ENCODE measurements at places on chromosomes 5 and 9.

DNA sequence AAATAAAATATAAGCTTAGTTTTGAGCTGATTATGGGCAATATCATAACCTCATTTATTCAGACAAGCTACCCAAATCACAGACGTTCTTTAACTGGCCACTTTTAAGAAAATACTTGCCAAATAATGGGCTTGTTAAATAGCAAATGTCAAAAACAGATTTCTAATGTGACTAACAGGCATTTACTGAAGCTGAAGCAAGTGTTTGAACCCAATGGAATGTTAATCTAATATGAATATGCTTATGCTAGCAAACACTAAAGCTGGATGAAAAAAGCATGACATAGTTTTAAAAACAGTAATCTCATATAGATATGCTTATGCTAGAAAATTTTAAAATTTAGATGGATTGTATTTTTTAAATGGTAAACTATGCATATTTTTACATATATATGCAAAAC lies 411.6 kb upstream of the PTGER4 start:
- DNase-seq = no peak

GRCh38 chr5:84385705-84386104 lies 1.0 kb upstream of the EDIL3 start:
- DNase-seq = no peak

- no peak for DNase-seq
Observed at GRCh38 chr5:81854485-81854884, 103.6 kb upstream of the SSBP2 start.

GRCh38 chr5:132877938-132878337 lies 4.5 kb downstream of the LEAP2 start:
- DNase-seq = no peak

DNA sequence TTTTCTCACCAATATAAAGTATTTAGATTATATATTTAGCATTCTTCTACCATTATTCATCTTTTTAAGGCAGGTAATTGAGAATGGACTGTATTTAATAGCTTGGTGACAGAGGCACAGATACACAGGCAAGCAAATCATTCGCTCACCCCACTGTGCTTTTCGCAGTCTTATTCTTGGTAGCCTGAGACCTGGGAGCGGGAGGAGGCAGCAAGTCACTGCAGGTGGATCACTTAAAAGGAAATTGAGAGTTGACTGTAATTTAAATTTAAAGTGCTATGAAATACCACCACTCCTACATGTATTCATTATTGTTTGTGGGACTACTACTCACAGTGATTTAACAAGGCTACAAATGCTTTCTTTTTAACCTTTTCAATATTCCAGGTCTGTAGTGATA lies 9.7 kb downstream of the RICTOR start:
- no peak for DNase-seq

- DNase-seq = no peak
Observed at GRCh38 chr9:110767559-110768063, 99.0 kb downstream of the MUSK start.

DNA sequence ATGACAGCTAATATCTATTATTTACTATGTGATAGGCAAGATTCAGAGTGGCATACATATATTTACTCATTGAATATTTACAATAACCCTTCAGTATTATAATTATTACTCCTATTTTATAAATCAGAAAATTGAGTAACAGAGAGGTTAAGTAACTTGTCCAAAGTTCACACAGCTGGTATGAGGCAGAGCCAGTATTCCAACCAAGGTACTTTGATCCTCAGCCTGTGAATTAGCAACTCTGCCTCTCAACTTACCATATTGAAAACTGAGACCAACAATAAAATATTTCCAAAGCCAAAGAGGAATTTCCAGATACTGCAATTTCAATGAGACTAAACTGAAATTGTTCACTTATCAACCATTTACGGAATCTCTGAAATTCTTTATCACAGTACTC lies 67.9 kb upstream of the TSLP start:
- no peak for DNase-seq

DNA sequence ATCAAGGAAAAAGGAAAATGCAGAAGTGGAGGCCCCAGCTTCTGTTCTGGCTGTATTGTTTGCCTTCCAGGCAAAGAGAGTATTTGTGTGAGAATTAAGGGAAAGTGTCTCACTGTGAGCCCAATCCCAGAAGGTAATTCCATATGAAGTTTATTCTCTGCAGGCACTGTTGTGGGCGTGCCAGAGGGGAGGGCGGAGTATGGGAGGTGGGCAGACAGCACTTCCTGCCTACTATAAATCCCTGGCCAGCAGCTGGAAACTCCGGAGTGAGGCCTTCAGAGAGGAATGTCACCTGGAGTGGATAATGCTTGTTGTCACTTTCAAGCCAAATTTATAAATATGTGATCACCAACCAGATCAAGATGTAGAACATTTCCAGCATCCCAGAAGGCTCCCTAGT lies 209.5 kb downstream of the ARHGAP26 start:
- DNase-seq = no peak

DNA sequence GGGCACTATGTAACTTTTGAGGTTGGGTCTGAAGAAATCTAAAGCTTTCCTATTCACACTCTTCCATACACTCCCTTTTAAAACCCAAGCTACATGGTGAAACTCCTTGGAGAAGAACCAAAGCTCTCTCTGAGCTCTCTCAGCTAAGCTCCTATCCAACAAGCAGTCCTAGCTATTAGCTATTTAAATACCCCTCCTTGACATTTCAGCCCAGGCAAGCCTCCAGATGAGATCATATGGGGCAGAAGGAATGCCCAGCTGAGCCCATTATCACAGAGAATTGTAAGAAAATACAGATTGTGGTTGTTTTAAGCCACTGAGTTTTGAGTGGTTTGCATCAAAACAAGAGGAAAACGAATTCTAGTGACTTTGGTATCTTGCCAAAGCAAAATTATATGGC lies 15.2 kb downstream of the HSPB3 start:
- DNase-seq = no peak

DNA sequence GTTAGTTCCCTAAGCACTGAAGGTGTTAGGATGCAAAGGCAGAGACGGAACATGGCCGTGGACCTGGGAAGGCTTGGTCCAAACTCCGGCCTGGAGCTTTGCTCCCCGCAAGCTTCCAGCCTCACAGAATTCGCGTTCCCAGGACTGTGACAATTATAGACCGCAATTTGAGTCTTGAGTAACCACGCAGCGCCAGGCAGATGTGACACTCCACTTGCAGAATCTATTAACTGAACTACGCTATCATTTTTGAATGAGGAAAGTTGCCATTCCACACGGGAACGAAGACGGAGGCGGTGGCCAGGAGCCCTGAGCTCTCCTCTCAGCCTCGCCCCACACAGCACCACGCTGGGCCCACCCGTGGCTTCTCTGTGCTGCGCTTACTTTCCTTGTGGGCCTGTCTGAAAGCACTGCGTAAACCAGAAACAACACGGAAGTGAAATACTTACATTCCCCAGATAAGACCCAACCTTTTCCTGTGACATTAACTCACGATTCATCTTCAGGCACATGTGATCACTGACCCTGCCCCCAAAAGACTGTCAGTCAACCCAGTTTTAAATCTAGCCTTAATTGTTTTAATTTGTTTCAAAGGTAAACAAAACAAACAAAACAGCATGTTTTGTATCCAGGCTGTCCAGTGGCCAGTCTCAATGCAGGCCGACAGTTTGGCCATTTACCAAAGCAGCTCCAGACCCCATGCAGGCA lies 16.1 kb upstream of the COL5A1 start:
- no peak for DNase-seq

DNA sequence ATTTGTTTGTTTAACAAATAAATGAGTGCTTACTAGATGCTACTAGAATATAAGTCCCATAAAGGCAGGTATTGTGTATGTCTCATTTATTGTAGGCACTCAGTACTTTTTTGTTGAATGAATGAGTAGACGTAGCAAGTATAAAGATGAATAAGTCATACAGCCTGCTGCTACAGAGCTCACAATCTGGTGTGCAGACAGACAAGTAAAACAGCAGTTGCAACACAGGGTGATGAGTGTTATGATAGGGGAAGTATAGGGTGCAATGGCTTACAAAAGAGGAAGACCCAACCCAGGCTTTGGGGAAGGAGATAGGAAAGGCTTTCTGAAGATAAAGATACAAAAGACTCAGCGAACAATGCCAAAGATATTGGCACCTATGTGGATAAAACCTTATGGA lies 47.7 kb downstream of the SH3RF2 start:
- DNase-seq = no peak

- no peak for DNase-seq
Observed at GRCh38 chr5:141880961-141881801, 3.0 kb upstream of the PCDH1 start.

- no peak for DNase-seq
Observed at GRCh38 chr9:818958-819357, 22.5 kb upstream of the DMRT1 start.

- no peak for DNase-seq
Observed at GRCh38 chr5:32390819-32391591, 53.5 kb downstream of the ZFR start.

- DNase-seq = no peak
Observed at GRCh38 chr5:96756985-96757384, 50.8 kb downstream of the ERAP1 start.

DNA sequence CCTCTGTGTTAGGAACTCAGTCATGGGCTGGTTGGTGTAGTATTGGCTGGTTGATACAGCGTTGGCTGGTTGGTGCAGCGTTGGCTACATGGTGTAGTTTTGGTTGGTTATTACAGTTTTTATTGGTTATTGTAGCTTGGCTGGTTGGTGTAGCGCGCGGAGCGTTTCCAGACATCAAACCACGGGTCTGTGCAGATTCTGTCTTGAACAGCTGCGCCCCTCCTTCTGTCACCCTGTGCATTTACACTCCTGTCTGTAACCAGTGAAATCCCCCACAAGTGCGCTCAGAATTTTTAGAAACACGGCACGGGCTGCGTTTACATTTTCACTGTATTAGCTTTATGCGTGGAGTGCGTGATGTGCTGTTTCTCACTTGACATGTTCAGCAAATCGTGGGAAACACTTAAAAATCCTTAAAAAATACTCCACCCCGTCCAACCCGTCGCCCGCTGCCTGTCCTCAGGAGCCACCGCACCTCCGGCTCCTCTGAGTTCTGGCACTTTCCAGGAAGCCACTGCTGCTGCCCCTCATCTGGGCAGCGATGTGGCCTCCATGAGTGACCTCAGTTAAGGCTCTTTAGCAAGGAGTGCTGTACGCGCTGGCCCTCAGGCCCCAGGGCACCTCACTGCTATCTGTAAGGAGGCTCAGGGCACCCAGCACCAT lies 20.8 kb downstream of the NKD2 start:
- DNase-seq = no peak

DNA sequence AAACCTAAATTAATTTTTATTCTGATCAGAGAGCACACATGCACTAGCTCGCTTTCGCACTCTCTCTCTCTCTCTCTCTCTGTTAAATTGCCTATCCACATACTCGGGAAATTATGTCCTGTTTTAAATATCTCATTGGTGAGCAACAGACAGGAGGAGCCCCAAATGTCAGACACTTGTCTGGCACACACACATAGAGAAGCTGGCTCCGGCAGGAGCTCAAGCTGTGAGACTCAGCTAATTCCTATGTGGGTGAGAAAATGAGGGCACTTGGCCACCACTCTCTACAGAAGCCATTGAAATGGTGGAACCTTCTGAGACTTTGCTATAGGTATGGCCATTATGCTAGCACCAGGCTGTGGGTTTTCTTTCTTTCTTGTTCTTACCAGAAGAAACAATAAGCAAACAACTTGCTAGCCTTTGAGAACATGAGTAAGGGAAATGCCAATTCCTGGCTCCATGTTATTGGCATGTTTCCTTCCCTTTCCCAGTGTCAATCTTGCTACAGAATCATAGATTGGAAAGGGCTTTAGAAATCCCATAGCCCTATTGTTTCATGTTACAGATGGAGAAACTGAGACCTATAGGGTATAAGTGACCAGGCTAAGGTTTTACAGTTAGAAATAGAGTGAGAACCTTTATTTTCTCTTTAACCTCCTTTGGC lies 9.0 kb downstream of the RFX3 start:
- no peak for DNase-seq

DNA sequence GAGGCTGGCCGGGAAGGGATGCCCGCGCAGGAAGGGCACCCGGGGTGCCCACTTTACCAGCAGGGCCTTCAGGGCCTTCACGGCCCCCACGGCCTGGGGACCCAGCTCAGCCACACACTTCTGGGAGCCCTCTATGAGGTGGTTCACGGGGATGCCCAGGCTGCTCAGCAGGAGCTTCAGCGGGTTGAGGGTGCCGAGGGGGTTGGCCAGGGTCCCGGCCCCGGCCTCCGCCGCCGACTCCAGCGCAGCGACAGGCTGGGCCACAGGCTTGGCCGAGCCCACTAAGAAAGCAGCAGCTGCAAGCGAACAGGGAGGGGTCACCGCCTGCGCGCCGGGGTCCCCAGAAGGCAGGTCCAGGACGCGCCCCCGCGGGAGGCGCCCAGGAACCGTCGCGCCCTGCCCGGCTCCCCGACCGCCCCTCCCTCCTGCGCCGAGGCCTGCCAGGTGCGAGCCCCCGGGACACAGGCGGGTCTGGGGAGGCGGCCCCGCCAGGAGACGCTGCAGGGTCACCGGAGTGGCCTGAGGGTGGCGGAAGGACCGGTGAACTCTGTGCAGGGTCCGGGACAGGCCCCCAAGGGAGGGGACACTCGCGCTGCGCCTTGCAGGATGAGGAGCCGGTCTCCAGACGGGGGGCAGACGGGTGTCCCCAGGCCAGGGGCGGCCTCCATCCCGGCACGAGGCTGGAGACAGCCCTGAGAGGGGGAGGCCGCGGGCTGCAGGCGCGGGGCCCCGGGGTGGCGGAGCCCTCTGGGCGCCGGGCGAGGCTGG lies 572 bp downstream of the SCGB3A1 start:
- no peak for DNase-seq

Measured in activated T-helper 9 cell treated with anti-CD3 and anti-CD28 coated beads, Interleukin-2, amount 50 U/mL, for 16 hours (primary cell).